ENCODE measurements at places on chromosomes 6 and 20.

GRCh38 chr6:117025310-117025709 lies 148.3 kb downstream of the RFX6 start:
- ATAC-seq = no peak

- ATAC-seq = no peak
Measured at GRCh38 chr6:4682431-4683097, 93.6 kb upstream of the CDYL start.

- no peak for ATAC-seq
Measured at GRCh38 chr20:37781626-37782025, 87.8 kb downstream of the CTNNBL1 start.

DNA sequence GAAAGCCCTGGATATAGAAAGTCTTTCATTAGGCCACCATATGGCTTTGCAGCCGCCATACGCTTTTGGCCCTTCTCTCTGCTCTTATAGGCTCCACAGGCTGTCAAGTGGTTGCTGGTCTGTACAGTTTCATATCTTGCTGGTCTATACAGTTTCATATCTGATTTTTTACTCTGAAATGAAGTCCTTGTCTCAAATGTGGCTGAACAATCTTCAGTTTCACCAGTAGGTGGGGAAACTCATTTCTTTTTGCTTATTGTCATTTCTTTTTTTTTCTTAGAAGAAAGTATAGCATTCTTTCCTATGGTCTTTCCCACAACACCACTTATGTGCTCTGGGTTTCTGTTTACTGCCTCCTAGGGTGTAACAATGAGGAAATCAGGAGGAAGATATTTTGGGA lies 771.4 kb upstream of the MMS22L start:
- no peak for ATAC-seq

DNA sequence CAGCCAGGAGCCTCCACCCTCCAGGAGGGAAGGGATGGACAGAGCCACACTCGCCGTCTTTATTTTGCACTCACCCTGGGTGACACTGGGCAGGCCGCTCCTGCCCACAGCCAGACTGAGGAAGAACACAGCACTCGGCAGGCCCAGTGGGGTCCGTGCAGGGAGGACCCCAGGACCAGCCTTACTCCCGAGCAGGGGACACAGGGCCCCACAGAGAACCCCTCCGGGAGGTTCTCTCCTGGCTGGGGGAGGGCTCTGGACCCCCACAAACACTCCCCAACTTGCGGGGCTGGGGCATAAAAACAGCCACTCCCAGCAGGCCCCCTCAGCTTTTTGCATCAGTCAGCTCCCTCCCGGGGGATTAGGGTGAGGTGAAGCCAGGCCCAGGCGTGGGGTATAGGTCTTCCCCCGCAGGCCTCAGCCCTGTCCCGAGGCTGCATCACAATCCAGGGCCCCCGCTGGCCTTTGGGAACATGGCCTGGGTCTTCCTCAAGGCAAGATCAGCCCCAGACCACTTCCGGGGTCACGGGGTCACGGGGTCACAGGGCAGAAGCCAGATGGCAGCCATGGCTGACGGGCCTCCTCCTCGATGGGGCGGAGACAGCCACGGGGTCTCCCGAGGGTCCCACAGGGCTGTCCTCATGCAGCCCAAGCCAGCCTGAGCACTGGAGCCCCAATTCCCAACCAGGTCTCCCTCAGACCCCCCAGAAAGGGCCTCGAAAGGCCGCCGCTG lies 3.2 kb downstream of the TNFRSF6B start:
- ATAC-seq = no peak

- no peak for ATAC-seq
Measured at GRCh38 chr6:40542175-40542764, 44.9 kb downstream of the LRFN2 start.

- no peak for ATAC-seq
Measured at GRCh38 chr20:57849121-57849520, 139.3 kb upstream of the PMEPA1 start.

- ATAC-seq = no peak
Measured at GRCh38 chr6:73363537-73363875, 1.0 kb downstream of the KHDC3L start.

DNA sequence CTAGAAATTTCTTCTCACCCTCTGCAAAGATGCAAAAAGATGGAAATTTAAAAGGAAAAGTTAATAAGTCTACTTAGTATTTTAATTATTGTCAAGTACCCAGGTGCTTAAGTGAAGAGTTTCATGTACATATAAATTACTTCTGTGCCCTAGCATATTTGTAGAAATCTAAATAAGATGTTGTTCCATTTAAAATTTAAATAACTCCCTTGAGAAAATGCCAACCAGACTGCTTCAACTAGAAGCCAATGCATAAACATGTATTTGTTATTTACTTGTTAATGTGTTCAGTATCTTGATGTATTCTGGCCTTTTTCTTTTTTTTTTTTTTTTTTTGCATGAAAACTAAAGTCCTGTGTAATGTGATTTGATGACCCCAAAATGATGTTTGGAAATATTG lies 6.3 kb upstream of the TMEM244 start:
- no peak for ATAC-seq

- ATAC-seq = no peak
Measured at GRCh38 chr6:148118244-148118643, 224.4 kb upstream of the SASH1 start.

DNA sequence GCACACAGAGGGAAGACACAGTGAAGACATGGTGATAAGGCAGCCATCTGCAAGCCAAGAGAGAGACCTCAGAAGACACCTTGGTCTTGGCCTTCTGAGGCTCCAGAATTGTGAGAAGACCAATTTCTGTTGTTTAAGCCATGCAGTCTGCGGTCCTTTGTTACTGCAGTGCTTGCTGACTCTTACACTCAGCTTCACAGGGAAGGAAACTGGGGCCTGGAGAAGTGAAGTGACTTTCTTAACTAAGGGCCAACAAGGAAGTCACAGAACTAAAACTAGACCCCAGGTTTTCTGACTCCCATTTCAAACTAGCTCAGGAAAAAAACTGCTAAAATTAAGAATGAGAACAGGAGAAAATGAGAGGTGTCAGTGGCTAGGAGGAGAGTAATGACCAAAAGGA lies 74.3 kb downstream of the TNFRSF21 start:
- no peak for ATAC-seq

DNA sequence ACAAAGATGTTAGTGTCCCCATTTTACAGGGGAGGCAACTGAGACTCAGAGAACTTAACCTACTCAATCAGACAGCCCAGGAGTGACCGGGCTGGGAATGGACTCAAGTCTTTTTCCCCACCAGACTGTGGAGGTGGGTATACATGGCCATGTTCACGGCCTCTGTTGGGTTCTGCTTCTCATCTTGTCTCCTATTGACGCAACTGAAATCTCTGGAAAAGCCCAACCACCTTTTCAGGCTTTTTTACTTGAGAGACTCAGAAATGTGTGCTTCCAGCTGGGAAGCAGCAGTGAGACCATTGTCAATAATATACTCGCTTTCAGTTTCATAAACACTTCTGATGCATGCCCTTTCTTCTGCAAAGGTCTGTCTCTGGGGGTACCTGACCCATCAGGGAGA lies 70.7 kb downstream of the SOBP start:
- no peak for ATAC-seq

DNA sequence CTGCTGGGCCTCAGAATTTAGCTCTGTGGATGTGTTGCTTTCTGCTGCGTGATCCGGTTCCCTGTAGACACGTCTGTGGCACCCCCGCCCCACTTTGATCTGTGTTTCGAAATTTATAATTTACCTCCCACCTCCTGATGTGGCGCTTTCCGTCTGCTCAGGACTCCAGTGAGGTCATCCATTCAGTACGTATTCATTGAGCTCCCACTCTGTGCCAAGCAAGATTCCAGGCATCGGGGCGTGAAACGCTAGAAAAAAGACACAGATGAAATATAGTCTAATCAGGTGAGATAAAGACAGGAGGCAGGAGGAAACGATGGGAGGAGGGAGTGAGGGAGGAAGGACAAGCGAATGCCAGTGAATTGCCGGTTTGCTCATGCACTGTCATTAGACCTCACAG lies 431.9 kb upstream of the SULF2 start:
- ATAC-seq = no peak

GRCh38 chr20:3787324-3788014 lies 929 bp upstream of the CENPB start:
- no peak for ATAC-seq

GRCh38 chr6:22558288-22558882 lies 11.0 kb upstream of the HDGFL1 start:
- no peak for ATAC-seq

DNA sequence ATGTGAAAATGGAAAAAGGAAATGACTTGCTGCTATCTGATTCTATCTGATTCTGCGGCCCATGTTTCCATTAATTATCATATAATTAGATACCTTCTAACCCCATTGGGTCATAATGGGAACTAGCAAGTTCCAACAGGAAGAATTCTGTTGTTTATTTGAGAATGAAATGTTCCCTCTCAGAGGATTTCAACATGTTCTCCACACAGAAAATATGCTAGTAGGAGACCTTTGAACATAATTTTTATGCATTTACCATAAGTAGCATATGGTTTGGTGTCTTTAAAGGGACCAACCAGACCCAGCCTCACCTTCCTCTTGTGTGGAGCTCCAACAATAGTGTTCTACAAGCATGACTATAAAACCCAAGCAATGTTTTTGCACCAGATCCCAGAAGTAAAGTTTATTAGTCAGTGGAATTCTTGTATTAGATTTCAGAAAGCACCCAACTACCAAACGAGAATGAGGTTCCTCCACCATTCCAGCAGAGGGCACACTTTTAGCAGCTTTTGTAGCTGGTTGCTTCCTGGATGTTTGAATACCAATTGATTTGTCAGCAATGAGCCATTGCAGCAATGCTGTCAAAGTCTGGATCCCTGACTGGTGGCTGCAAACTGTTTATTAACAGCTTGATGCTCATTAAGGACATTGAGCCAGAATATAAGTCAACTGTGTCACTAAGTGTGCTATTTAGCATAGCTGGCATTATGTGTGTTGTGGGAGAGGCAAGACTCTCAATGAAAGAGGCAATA lies 143.6 kb upstream of the GJE1 start:
- ATAC-seq = peak; percentile 52

GRCh38 chr6:27293436-27294098 lies 18.5 kb downstream of the POM121L2 start:
- ATAC-seq = no peak

DNA sequence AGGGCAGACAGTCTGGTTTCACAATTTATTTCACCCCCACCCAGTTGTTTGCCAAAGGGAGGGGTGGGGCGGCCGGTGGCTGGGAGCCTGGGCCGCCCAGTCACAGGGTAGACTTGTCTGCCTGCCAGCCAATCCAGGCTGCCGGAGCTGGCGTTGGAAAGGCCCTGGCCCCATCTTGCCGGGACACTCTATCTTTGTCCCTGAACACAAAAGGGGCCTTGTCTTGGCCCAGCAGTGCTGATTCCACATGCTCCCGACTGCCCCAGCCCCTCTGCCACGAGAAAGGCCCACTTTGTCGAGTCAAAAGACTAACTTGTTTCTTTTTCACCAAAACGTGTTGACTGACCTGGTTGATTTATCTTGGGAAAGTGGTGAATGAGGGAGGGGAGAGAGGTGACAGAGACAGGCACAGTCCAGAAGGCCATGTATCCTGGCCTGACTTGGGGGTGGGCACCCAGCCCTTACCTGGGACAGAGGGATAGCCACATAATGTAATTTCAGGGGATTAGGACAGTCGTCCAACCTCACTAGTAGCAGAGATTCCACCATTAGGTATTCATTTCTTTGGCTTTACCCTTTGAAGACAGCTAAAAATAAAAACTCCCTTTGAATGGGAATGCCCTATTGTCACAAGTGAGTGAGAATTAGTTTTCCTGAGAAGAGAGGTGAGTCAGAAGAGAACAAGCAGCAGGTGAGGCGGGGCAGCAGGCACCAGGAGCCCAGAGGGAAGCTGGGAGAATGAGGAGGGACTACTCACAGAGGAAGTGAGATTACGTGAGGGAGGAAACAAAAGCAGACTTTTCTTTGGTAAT lies 67.0 kb upstream of the SIRPA start:
- no peak for ATAC-seq

DNA sequence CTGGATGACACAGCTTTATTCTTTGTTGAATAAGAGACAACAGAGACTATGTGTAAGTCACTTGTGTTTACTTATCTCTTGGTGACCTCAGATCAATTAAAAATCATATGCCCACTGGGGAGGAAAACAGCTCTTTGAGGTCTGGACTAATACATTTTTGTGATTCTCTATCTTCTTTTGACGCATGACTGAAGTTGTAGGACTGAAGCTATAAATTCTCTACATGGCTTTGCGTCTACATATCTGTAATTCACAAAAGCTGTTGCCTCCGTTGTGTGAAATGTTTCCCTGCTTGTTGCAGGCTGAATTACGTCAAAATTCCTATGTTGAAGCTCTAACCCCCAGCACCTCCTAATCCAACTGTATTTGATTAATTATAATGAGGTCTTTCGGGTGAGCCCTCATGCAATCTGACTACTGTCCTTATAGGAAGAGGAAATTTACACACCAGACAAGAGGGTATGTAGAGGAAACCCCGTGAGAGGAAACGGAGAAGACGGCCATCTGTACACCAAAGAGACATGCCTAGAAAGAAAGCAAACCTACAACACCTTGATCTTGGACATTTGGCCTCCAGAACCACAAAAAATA lies 481.6 kb downstream of the PRKN start:
- ATAC-seq = no peak

DNA sequence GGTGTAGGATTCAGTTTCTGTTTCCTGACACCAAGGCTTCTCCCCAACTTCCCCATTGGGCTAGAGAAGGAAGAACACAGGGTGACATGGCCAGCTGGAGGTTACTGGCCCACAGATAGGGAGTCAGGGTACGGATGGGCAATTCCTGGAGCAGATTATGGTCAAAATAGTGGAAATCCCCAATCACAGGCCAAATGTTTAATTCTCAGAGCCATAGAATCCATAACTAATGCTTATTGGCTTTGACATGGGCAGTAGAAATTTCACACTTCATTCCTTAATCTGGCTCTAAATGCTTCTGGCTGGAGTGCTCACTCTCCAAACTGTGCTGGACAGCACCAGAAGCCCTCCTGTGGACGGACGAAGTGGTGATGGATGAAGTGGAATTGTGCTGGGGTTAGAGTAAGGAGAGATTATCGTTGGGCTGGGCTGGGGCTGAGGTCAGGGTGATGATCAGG lies 887 bp downstream of the SIGLEC1 start:
- no peak for ATAC-seq

- no peak for ATAC-seq
Measured at GRCh38 chr6:161001421-161001820, 9.9 kb downstream of the MAP3K4 start.

DNA sequence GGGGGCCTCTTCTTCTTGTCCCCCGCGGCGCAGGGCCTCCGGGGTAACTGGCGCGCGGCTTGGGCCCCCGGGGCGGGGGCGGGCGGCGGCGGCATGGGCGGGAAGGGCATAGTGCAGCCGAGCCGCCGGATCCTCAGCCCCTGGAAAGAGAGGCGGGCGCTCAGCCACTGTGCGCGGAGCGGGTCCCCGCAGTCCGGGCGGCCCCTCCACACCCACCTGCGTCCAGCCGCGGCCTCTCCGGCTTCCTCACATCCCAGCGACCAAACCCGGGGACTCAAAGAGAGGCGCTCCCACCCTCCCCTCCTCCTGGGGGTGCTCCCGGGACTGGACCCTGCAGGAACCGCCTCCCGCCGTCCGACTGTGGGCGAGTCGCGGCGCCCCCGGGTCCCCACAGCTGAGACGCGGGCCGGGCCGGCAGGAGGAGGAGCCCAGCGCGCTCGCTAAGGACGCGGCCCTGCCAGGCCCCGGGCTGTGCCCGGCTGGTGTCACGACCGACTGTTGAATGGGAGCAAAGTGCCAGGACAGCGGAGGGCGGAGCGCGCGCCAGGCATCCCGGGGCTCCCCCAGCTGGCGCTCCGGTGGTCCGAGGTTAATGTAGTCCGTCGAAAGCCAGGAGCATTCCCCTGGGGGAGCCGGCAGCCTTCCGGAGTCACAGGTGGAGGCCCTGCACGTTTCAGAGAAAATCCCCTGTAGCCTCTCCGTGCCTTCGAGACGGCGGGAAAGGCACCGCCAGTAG lies at the start of gene PRR18:
TSS of gene PRR18 (minus strand) at position 360 of the 736 bp plus-strand sequence. CDS start at position 110, 250 bp downstream.
- peak; percentile 29 for ATAC-seq

- no peak for ATAC-seq
Measured at GRCh38 chr20:57065646-57066045, 200.8 kb downstream of the BMP7 start.

Data from activated T-helper 17 cell treated with anti-CD3 and anti-CD28 coated beads, Interleukin-2, amount 50 U/mL, for 72 hours (primary cell).